ENCODE measurements at places on chromosomes 6 and 20. TPM values are rescaled to one million over a fixed set of nuclear protein-coding genes. Genes with fewer than 3 reads are reported as not detected.

Gene C20orf202
- 0.22 TPM for total RNA-seq

Gene HEY2
- total RNA-seq: 0.64 TPM

Gene SPEF1
- total RNA-seq: 0.28 TPM

Gene COL9A1
- not detected for total RNA-seq

Gene DLK2
- 0.86 TPM for total RNA-seq

Gene SPO11
- total RNA-seq: not detected

Gene MATN4
- total RNA-seq: 0.17 TPM

Gene MEI4
- 0.09 TPM for total RNA-seq

Gene SYCP2
- total RNA-seq: 56.0 TPM

Gene DEFB124
- not detected for total RNA-seq

Gene EEF1A2
- total RNA-seq: 359 TPM

Gene CDC40
- total RNA-seq: 24.5 TPM

Gene TDP2
- total RNA-seq: 72.9 TPM

Gene FOXC1
- total RNA-seq: 16.5 TPM

Gene IL17A
- total RNA-seq: not detected

Gene CST1
- 1.2 TPM for total RNA-seq

Gene MAP3K4
- 71.7 TPM for total RNA-seq

Gene GPLD1
- total RNA-seq: 3.5 TPM

Gene GNMT
- total RNA-seq: not detected

Gene PLEKHG1
- total RNA-seq: 9.7 TPM

Data from Calu3 (cell line).